ENCODE measurements at places on chromosomes 7 and 10. TPM values are rescaled to one million over a fixed set of nuclear protein-coding genes. Genes with fewer than 3 reads are reported as not detected.
A peak's percentile ranks its signal among the peaks of the same experiment; 100 is the strongest.

Gene SUN3
- total RNA-seq: not detected

Gene LLCFC1
- total RNA-seq: not detected

Gene SLC39A12
- total RNA-seq: not detected

Gene KNDC1
- total RNA-seq: not detected

Gene CPN1
- not detected for total RNA-seq

Gene MEST
- 52.6 TPM for total RNA-seq

Gene TCERG1L
- total RNA-seq: not detected

- DNase-seq: peak; percentile 92
Observed at GRCh38 chr10:69087590-69088470, at the start of gene SRGN. Gene SRGN, plus strand, starts transcription at chr10:69088103. Its CDS starts 55 bp downstream, at chr10:69088158.

DNA sequence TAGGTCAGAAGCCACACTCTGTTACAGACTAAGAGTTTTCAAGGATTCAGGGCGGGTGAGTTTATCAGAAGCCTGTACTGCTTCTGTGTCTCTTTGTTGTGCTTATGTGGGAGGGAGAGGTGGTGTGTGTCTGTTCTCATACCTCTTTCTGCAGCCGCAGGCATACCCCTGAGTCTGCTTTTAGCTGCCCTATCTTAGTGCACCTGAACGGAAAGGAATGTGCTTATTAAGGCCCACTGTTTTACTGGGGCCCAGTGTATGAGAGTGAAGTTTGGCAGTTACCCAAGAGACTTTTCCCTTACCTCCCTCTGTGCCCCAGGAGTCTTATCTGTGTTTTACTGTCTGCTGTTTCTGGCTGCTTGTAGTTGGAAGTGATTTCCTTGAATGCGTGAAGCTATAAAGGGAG lies 104.3 kb downstream of the TYW1 start:
- peak; percentile 36 for DNase-seq

DNA sequence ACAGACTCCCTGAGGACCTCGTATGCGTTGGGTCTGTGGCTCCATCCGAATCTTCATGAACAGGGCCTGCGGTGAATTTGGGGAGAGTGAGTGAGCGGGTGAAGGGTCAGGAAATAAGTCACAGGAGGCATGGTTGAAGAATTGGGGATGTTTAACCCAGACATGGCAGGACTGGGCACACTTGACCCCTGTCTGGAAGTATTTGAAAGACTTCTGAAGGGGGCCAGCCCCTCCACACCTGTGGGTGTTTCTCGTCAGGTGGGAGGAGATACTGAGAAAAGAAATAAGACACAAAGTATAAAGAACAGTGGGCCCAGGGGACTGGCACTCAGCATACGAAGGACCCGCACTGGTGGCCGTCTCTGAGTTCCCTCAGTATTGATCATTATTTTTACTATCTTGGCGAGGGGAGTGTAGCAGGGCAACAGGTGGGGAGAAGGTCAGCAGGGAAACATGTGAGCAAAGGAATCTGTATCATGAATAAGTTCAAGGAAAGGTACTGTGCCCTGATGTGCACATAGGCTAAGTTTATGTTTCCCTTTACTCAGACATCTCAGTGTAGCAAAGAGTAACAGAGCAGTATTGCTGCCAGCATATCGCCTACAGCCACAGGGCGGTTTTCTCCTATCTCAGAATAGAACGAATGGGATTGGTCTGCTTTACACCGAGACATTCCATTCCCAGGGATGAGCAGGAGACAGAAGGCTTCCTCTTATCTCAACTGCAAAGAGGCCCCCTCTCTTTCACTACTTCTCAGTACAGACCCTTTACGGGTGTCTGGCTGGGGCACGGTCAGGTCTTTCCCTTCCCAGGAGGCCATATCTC lies 38.2 kb upstream of the PFKFB3 start:
- DNase-seq: peak; percentile 19

- DNase-seq: peak; percentile 19
Observed at GRCh38 chr10:88281592-88282347, 301.3 kb downstream of the RNLS start.

- no peak for DNase-seq
Observed at GRCh38 chr7:124836173-124836572, 70.6 kb upstream of the GPR37 start.

GRCh38 chr7:92790992-92791391 lies 45.4 kb downstream of the CDK6 start:
- DNase-seq: no peak

GRCh38 chr10:124044143-124044862 lies 49.1 kb downstream of the CHST15 start:
- no peak for DNase-seq

DNA sequence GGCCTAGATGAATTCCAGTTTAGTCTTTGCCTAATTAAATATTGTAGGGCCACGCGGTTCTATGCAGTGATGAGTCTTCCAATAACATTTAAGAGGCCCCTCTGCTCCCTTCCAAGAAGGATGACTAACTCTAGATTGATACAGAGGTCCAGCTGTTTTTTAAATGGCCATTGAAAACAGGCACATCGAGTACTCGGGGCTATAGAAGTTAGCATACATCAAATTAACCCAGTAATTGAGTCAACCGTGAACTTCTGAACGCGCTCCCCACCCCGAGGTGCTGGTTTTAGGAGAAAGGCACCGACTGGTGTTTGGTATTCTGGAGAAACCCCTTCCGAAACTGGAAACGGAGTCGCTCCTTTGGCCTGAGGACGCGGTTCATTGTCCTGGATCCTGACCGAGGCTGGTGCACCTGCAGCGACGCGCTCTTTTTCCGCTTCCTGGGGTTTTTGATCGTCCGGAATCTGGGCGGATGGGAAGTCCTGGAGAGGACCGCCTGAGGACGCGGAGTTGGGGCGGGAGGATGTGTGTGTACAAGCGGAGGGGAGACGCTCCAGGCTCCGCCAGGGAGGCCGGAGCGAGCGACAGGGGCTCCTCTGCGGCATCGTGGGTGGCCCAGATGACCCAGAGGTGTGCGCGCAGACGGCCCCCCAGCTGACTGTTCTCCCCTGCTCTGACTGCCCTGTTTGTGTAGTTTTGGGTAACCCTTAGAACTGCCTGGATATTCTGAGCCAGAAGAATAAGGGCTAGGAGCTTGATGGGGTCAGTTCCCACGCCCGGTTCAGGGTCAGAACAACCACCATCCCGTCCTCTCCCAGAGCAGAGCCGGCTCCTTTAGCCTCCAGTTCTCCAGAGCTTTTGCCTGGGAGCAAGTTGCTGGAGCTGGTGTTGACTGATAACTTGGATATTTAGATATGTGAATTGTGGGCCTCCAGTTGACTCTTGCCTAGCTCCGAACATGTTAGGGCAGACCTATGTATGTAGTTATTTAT lies 711 bp downstream of the FAM221A start:
- peak; percentile 50 for DNase-seq

- no peak for DNase-seq
Observed at GRCh38 chr10:109393425-109393824, 529.9 kb downstream of the XPNPEP1 start.

GRCh38 chr7:1810961-1811849 lies 141.1 kb downstream of the ELFN1 start:
- DNase-seq: no peak

DNA sequence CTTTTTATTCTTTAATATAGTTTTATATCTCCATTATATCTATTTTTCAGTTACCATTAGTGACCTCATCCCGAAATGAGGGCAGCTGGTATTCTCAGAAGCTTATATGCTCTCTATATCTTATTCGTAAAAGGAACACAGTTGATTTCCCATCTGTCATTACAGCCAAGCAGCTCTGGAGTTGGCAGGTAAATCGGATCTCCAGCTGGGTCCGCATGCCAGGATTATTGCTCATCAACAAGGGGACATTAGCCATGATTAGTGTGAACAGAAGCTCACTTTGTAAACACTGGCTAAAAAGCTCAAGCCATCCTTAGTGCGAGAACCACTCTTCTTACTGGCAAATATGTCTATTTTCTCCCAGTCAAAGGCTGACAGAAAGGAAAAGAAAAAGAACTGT lies 180.3 kb downstream of the NPSR1 start:
- DNase-seq: no peak

DNA sequence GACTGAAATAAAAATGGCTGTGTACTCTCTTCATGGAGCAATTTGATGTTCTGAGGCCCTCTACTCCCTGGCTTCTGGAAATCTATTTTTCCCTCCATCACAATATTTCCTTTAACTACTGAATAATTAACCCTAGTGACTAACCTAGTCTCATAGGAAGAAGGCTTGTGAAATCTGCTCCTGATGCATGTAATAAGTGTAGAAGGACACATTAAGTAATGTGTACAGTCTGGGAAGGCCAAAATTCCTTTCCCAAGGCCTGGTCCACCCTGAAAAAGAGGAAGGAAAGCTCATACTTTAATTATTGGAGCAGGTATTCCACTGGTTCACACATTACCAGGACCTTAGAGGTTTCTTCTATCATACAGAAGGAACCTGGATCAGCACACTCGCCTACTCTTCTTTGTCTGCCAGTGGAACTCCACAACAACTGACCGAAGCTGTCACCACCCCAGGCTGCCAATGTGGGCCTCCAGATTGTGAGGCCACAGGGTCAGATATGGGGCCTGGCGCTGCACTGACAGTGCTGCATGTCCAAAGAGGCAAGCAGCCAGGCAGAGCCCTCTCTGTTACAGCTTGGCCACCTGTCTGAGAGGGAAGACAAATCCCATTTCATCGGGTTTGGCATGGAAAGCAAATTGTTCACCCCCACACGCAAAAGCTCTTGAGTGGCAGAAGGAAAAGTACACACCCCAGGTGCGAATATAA lies 54.4 kb upstream of the FAM133B start:
- peak; percentile 21 for DNase-seq

DNA sequence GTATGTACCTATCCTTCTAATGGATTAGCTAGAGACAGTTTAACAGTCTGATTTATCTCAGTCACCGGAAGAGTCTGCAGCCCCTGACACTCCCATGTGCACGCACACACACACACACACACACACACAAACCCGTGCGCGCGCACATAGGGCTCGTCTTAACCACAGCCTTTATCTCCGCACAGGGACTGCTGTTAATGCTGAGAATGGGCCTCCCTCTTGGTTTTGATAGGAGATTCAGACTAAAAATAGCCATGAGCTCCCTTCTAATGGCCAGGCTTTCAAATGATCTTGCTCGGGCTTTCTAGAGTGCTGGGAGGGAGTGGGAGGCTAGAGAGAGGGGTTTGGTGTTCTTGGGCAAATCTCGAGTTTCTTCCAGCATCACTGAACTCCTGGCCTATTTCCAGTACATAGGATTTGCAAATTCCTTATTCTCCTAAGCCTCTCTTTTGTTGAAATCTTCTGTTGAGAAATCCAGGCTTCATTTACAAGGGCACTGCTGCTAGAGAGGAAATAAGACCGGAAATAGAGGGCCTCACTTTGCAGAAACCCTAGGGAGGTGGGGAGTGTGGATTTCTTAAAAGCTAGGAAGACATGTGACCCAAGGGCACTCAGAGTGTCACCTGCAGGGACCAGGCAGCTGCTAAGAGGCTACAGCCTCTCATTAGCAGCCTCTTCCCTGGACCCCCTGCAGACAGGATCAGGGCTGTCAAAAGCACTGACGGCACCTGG lies 2.4 kb downstream of the TMEM72 start:
- DNase-seq: no peak

Data from endothelial cell of umbilical vein (primary cell).